Hypothalamus (tissue), 51 donors: ENCODE measurements at places on chromosomes 3 and 15.

DNA sequence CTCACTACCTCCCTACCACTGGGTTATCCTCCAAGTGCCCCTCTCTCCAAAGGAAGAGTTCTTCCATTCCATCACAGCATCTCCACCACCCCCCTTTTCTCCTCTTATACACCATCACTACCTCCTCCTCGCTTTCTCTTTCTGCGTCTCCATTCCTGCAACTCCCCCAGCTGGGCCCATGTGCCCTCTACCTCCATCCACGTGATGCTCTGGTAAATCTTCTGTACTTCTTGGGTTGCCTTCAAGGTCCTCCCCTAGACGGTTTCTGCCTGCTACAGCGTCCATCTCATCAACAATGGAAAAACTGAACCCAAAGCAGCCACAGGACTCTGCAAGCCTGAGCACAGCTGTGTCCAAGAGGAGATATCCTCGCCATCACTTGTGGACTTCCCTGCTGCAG, 129.5 kb upstream of the SLCO3A1 start:
- no peak for DNase-seq

DNA sequence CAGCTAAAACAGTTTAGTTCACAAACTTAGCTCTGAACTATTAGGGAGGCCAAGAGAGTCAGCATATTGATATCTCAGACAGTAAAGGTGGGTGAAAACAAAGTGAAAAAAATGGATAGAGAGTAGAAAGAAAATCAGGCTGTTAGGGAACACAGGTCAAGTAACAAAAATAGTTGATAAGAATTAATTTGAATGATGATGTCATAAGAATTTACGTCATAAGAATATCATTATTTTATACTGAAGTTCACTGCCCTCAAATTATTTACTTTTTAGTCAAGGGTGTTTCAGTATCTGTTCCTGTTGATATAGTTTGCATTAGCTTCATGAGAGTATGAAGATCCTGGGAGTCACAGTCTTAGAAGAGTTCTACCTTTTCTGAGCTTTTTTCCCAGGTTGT, 1134.6 kb downstream of the SI start:
- DNase-seq = no peak

- DNase-seq = no peak
These were observed 394.5 kb downstream of the SHQ1 start for GRCh38 chr3:72453706-72454105.

DNA sequence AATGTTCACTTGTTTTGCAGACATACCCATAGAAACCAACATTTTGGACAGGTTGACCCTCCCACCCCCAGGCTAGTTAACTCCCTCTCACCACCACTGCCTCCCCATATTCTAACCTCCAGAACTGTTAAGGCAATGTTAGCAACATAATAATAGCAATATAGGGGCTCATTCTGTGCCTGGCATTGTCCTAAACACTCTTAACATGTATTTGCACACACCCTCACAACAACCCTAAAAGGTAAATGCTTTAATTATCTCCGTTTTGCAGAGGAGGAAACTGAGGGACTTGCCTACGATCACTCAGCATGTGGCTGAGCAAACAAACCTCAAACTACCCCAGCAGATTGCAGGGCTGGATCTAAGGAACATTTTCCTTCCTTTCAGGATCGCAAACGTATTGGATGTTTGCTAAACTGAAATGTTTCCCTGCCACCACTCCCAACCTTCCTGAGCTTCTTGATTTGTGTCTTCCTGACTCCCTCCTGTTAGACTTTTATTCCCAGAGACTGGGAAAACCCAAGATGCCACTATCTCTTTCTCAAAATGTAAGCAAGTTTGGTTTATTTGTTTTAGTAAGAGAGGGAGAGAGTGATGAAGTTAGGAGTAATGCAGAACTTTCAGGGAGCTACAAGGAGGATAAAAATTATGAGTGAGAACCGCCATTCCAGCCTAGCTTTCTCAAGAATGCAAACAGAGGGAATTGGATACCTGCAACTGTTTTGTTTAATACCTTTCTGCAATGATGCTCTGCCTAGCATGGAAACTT, 1.3 kb downstream of the SCG5 start:
- DNase-seq = no peak

GRCh38 chr3:197366301-197367044, 68.1 kb upstream of the DLG1 start:
- DNase-seq = no peak

- DNase-seq = peak; percentile 45
These were observed 10.0 kb downstream of the POC1A start for GRCh38 chr3:52144034-52144795.

DNA sequence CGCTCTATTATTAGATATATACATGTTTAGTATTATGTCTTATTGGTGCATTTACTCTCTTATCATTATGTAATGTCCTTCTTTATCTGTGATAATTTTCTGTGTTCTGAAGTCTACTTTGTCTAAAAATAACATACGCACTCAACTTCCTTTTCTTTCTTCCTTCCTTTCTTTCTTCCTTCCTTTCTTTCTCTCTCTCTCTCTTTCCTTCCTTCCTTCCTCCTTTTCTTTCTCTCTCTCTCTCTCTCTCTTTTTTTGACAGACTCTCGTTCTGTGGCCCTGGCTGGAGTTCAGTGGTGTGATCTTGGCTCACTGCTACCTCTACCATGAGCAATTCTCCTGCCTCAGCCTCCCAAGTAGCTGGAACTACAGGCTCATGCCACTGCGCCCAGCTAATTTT, 15.2 kb downstream of the ADIPOQ start:
- no peak for DNase-seq

DNA sequence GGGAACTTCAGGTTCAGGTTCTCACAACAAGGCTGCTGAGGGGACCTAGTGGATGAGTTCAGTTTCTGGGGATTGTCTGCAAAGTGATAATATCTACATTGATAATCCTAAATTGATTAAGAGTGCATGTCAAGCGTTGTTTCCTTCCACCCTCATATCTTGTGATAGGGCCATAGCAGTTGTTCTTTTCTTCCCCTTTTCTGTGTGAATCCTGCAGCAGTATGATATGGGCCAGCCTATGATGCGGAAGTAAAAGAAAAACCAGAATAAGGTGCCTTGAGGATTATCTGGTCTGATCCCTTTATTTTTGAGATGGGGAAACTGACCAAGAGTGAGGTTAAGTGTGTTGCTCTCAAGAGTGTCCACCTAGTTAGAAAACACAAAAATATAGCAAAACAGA, 86.2 kb downstream of the MITF start:
- no peak for DNase-seq

DNA sequence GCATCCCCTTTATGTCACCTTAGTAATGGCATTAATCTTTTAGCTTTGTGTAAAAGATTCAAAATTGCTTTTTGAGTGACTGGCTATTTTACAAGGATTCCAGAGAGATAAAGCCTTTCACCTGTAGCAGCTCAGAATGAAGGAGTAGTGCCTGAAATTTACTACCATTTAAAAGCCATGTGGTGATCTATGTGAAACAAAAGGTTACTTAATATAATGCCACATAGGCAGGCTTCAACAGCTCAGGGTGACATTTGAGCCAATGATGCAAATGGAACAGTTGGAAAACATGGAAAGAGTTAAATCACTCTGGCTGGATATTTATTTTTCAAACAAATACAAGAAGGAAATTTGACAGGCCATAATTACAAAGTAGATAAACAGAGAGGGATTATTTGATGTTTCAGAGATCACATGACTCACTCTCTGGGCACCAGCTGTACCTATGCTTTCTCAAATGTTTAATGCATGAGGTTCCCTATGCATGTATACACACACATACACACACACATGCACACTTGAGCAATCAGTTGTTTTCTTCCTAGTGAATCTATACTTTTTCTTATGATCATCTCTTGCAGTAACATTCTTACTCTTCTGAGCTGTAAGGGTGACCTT, 171.5 kb downstream of the ZMAT3 start:
- no peak for DNase-seq

DNA sequence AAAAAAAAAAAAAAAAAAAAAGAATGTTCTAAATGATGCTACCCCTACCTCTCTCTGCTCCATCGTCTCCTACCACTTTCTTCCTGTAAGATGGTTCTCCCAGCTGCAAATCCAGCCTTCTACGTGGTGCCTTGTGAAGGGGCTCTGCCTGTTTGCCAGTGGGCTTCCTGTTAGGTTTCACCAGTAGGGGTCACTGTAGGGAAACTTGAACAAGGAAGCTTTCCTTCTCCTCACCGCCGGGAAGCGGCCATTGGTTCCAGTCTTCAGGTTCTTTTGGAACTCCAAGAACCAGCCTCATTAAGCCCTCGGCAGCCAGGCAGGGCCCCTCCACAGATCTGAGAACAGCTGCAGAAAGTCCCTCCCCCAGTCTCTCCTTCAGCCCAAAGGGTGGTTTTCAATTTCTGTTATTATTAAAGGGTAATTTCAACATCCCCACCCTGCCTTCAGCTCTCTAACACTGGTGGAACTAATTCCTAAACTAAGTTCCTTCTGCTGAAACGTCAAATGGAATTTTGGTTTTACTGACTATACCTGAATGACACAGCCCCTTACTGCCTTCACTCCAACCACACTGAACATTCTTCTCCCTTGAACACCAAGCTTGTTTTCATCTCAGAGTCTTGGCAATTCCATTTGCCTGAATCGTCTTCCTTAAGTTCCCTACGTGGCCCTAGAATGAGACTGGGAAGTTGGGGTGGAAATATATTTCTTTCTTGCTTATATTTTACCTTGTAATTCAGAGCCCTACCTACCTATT, 13.5 kb downstream of the MCCC1 start:
- DNase-seq = no peak

DNA sequence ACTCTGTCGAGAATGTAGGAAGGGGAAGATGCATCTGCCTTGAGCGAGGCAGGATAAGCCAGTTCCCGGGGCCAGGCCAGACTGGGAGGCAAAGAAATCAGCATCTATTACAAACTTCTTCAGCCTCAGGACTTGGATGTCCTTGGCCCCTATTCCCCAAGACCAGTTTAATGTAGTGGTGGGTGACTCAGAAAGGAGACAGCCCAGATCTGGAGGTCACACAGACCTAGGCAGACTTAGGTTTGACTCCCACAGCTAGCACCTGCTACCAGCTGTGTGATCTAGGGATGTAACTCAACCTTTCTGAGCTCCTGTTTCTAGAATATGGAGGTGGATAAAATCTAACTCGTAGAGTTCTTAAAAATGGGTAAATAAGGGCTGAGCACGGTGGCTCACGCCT, 409.5 kb upstream of the PROK2 start:
- DNase-seq = no peak

GRCh38 chr3:147960786-147961185, 551.6 kb downstream of the ZIC1 start:
- DNase-seq = no peak

DNA sequence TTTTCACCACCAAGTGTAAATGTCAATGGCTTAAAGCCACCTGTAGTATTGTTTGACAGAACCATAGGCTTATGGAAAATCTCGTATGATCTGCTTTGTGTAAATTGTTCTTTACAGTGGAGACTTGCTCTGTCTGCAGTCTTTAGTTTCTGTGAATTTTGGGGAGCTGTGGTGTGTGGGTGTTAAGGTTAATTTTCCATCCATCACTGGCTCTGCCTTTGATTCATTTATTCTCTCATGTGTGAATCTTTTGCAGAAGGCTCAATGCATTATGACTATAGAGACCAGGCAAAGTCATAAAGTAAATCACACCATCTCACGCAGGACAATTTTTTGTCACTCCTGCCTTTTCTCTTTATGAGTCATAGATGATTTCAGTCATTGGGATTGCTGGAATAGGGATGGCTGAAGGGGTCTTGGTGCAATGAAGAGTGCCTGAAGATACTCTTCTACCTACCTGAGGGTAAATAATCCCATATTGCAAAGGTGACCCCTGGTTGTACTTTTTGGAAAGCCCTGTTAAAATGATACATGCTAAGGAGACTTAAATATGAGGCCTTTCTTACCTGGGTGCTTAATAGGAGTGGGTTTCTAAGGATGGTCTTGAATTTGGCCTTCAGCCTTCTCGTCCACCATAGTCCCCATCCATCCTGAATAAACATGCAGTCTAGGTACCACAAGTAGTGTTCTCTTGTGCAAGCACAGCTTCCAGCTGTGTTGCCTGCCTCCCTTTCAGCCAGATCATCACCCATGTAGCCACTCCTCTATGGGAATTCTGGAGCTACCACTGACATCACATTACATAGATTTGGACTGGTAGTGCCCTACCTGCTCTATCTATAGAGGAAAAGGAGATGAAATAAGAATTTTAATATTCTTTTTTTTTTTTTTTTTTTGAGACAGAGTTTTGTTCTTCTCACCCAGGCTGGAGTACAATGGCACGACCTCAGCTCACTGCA, 14.3 kb downstream of the TGFBR2 start:
- DNase-seq = no peak

DNA sequence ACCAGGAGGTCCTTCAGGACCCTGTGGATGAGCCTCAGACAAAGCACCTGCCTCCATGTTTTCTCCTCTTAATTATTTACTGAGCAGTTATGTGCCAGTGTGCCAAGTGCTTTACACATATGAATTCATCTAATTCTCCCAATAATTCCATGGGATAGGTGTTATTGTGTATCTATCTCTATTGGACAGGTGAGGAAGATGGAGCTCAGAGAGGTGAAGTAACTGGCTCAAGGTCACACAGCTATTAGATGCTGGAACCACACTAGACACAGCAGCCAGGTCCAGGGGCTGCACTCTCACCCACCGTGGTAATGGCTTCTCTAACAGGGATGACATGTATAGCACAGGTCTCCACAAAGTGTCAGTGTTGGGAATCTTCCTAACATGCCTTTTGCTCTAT, 70.2 kb downstream of the TLE3 start:
- DNase-seq = no peak
